ENCODE measurements at places on chromosomes 3 and 15.

- no peak for DNase-seq
These were observed 97.5 kb downstream of the BDH1 start for GRCh38 chr3:197458179-197458707.

GRCh38 chr15:64044300-64045100, 1.8 kb downstream of the DAPK2 start:
- no peak for DNase-seq

- no peak for DNase-seq
These were observed 54.5 kb upstream of the GOLGA6B start for GRCh38 chr15:72599855-72600464.

GRCh38 chr3:113832477-113833164, 6.0 kb upstream of the GRAMD1C start:
- DNase-seq = no peak

GRCh38 chr3:184144505-184144904, 9.3 kb downstream of the EIF2B5 start:
- no peak for DNase-seq

- no peak for DNase-seq
These were observed 1270.0 kb downstream of the ROBO1 start for GRCh38 chr3:78497767-78498166.

DNA sequence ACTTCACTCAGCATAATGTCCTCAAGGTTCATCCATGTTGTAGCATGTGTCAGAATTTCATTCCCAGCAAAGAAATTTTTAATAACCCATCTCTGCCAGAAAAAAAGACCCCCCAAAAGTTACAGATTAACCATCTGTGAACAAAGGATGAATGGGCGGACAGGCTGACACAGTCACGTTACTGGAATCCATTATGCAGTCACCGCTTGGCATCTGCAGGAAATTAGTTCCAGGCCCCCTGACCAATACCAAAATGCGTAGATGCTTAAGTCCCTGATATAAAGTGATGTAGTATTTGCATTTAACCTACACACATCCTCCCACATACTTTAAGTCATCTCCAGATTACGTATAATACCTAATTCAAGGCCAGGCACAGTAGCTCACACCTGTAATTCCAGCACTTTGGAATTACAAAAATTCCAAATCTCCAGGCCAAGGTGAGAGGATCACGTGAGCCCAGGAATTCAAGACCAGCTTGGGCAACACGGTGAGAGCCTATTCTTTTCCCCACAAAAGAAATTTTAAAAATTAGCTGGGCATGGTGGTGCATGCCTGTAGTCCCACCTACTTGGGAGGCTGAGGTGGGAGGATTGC, 1.5 kb upstream of the SLC12A8 start:
- DNase-seq = no peak

DNA sequence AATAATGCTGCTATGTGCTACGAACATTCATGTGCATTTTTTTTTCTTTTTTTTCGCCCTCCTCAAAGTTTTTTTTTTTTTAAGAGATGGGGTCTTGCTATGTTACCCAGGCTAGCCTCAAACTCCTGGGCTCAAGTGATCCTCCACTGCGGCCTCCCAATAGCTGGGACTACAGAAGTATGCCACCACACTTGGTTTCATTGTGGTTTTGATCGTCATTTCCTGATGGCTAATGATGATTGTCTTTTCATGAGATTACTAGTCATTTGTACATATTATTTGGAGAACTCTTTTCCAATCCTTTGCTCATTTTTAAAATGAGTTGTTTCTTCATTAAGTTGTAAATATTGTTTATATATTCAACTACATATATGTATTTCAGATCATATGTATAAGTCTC, 48.8 kb downstream of the FBXO22 start:
- DNase-seq = no peak

DNA sequence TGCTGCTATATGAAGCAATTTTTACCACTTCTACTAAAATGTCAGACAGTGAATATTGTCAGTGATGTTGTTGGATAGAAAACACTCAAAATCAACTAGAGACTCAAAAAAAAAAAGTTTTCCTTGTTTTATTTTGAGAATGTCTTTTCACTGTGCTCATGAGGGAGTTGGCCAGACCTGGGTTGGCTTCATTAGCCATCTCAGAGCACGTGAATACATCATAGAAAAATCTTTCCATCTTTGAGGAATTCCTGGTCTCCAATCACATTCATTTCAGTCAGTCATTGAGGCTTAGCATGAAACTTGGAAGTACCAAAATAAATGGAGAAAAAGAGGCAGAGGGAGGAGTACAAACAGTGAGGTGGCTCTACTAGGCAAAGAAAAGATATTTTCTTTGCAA, 57.6 kb upstream of the CMSS1 start:
- no peak for DNase-seq

DNA sequence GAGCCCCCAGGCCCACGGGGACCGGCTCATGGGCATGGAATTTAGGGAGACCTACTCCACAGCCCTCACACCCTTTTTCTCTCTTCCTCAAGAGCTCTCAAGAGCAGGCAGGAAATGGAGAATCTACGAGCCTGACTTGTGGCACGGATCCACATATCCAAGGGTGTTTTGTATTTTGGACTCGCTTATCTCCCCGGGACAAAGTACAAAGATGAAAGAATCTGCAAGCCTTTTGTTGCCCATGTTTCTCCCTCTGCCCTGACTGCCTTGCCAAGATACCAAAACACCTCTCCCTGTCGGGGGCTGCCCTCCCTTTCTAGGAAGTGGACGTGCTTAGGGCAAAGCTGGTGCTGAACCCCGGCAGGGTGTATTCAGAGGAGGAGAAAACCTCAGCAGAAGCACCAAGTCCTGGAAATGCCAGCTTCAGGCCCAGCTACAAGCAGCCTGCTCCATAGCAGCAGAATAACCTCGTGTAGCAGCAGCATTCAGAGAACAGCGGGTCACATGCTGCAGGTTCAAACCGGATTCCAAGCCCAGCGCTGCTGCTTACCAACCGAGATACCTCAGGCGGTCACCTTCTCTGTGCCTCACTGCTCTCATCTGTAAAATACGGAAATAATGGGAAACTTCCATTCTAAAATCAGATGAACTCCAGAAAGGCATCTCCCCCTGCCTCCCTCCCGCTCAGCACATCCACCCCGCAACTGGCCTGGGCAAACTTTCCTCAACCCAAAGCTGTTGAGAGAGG, 35.2 kb downstream of the DNASE1L3 start:
- no peak for DNase-seq

- DNase-seq = no peak
These were observed 57.6 kb upstream of the PLXND1 start for GRCh38 chr3:129663930-129664646.

GRCh38 chr3:55565521-55565920, 78.4 kb upstream of the WNT5A start:
- no peak for DNase-seq

- no peak for DNase-seq
These were observed 105.9 kb downstream of the KCNH8 start for GRCh38 chr3:19254189-19254588.

- no peak for DNase-seq
These were observed 6.0 kb upstream of the PLSCR5 start for GRCh38 chr3:146611096-146611495.

DNA sequence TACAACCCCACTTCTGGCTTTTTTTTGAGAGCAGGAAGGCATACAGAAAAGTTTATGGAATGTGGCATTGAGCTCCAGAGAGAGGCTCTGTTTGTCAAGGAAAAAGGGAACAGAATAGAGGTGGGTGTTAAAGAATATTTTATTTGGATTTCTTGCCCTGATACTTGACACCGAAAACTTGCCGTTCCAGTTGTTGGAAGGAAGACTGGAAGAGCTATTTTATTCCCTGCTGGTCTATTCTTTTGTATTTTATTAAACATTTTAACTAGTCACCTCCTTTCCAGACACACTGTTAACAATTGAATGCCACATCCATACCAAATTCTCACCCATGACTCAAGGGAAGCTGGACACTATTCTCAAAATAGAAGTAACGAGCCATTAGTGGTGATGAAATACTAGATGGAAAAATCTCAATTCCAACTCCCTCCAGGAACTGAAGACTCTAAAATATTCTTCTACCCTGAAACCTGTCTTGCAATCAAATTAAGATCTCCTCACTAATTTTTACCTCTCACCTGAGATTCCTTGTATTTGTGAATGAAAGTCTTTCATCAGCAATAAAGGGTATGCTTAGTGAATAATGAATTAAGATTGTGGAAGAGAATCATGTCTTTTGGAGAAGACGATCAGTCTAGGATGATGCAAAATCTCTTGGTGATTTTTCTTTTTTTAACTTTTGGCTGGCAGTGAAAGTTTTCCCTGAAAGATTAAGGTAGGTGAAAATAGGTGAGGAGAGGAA, 28.5 kb downstream of the GREM1 start:
- DNase-seq = no peak

GRCh38 chr3:160133757-160134156, 91.5 kb upstream of the C3orf80 start:
- no peak for DNase-seq

DNA sequence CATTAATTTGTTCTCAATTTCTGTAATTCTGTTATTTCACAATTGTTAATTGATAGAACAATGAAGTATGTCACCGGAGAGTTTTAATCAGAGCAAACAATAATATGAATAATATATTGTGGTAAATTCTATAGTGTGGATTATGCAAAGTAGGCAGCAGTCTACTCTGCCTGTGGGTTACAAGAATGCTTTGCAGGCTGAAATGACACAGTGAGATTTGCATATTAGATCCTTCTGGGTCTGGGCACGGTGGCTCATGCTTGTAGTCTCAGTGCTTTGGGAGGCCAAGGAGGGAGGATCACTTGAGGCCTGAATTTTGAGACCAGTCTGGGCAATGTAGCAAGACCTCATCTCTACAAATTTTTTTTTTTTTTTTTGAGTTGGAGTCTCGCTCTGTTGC, 12.5 kb downstream of the COPG1 start:
- no peak for DNase-seq

DNA sequence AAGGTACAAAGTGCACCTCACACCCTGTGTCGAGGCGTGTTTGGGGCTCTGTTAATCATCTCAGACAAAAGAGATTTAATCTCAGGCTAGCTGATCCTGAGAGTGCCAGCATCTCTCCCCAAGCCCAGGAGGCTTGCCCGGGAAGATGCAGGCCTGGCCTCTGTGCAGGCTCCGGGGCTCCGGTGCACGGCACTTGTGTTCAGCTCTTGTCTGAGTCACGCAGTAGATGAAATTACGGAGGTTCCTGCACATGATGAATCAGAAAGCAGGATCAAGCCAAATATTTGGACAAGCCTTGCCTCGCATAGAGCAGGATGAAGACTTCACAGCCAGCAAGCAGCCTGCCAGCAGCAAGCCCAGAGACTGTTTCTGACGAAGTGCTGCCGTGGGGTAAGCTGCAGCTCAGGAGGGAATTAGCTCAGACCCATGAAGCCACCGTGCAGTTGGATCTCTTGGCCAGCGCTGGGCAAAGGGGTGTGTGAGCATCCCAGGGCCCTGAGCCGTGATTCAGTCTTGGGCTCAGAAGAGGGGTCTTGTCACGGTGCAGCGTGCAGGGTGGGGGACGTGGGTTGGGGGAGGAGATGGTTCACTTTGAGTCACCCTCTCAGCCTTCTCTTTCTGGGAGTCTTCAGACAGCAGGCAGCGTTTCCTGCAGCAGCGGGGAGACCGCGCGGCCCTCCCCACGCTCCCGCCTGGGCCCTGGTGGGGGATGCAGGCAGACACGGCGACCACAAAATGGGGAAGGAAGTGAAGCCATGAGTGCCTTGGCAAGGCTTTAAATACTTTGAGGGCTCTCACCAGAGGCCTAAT, 89.2 kb upstream of the MEF2A start:
- no peak for DNase-seq

GRCh38 chr3:183283886-183284285, 30.8 kb downstream of the B3GNT5 start:
- no peak for DNase-seq

DNA sequence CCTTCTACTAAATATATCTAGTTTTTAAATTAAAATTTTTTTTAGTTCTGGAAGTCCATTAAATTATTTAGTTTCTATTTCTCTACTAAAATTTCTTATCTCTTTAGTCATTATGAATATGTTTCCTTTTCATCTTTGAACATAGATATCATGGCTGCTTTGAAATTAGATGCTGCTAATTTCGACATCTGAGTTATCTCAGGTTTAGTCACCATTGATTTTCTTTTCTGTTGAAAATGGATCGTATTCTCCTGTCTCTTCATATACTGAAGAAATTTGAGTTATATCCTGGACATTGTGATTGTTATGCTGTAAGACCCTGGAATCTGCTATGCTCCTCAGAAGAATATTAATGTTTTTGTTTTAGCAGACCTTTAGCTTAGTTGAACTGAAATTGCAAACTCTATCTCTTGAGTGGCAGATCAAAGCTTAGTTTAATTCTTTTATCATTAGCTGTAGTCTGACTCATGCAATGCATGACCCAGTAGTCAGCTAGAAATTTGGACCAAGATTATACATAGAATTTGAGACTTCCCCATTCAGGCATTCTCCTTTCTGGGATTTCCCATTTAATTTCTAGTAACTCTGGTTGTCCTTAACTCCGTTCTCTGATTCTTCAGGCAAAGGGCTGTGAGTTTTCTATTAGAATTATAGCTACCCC, 439.8 kb upstream of the IL12A start:
- no peak for DNase-seq

DNA sequence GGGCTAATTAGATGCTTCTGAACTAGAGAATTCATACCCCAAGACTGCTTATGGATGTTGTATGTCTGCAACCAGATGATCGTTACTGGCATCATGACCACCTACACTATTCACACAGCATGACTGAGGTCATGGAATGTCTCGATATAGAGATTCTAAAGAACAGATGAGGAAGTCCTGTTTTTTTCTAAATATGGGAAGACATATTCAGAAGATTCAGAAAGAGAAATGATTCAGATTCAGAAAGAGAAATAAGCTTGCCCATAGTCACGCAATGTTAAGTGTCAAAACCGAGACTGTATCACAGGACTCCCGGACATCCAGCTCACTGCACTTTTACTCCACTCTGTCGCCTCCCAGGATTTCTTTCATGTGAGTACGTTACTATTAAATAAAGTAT, 136.2 kb downstream of the TPRG1 start:
- DNase-seq = no peak

GRCh38 chr3:42499478-42499871, 3.0 kb upstream of the VIPR1 start:
- no peak for DNase-seq

DNA sequence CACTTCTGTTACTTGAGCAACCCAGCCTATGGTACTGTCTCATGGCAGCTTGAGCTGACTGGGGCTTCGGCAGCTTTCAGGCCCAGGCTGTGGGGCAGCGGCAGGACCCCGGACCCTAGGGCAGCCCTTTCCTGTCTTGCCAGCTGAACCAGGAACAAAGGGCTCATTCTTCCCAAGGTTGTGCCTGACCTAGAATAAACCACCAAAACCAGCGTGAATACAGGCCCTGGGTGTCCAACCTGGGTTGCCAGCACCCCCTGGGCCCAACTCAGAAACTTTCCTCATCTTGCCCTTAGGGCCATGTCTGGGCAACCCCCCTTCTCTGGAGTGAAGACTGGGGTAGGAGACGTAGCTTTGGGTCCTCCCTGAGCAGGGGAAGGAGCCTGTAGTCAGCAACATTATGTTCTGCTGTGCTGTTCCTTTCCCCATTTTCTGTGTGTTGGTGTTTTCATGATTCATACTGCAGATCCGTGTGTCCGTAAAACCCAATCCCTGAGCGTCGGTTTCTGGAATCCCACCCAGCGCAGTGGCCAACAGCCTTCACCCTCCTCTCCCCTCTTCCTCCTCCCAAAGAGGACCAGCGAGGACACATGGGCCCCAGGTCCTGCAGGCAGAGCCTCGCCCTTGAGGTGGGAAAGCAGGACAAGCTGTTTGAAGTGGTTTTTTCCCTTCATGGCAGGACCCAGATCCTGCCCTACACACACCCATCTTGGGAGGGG, 33.5 kb downstream of the TKT start:
- no peak for DNase-seq

GRCh38 chr15:49815950-49816349, 195.1 kb downstream of the DTWD1 start:
- no peak for DNase-seq
